ENCODE measurements at places on chromosomes 6 and 20. TPM values are rescaled to one million over a fixed set of nuclear protein-coding genes. Genes with fewer than 3 reads are reported as not detected.

DNA sequence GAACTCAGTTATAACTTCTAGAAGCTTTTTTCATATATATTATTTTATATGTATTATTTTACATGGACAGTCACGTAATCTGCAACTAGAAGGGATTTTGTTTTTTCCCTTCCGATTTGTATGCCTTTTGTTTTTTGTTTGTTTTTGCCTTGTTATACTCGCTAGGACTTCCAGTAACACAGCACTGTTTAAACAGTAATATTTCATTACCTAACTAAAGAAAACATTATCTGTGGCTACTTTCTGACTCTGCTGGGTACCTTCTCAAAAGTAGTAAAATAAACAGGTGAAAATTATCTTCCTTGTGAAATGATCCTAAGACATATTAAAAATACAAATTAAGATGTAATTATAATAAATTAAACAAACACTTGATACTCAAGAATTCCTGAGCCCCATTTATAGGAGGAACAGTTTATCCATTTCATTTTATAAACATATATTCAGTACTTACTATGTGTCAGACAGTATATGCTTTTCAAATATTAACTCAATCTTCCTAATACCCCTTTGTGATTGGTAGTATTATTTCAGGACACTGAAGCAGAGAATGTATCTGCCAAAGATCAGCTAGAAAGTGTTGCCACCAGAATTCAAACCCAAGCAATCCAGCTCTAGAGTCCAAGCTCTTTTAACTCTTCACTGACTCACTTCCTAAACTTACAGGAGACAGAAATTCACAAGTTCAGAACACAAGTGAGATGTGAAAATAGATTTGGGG, 65.3 kb downstream of the MAP3K5 start:
- no peak for DNase-seq

- no peak for DNase-seq
These were observed 440.0 kb downstream of the HAO1 start for GRCh38 chr20:7500231-7500663.

GRCh38 chr20:38748097-38748860, at the start of gene ACTR5:
Gene ACTR5, plus strand, starts transcription at chr20:38748460. Its CDS starts 19 bp downstream, at chr20:38748479.
- DNase-seq, result peak; percentile 97

DNA sequence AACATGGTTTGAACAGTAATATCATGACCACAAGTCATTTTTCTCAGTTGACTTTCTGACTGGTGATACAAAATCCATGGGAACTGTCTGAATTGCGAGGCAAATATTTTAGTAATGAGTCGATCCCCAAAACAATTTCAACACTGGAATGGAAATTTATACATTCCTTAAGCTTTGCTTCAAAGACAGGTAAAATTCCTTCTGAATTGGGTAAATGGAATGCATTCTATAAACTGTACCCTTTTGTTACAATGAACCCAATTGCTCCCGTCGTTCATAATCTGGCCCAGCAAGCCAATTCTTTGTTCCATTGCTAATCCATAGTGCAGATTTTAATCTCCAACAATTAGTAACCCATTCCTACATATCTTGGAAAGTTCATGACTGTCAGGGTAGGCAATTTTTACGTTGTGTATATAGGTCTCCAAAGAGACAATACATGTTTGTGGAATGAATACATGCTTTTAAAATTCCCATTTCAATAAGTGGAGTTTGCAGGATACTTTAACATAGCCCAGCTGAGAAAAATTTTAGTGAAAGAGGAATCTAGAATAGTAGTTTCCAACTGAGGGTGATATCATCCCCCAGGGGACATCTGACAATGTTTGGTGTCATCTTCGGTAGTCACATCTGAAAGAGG, 32.7 kb downstream of the CYP24A1 start:
- DNase-seq, result no peak

GRCh38 chr20:62975251-62975760, 22.8 kb downstream of the SLC17A9 start:
- DNase-seq, result no peak

The PPP1R14C gene
- 37.0 TPM for polyA plus RNA-seq

DNA sequence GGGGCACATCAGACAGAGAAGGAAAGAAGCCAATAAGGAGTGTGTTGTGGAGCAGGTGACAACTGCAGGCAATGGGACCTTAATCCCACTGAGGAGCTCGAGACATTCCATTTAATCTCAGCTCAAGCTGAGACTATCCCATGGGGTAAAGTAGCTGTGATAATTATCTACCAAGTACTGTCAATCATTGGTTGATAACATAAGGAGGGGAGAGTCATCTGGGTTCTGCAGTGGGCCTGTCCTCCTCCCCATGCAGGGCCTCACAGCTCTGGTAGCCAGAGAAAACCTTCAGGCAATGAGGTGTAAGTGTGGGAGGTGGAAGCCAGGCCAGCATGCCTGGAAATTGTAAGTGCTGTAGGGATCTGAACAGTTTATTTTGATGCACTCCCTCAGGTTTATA, 375.0 kb upstream of the ARID1B start:
- no peak for DNase-seq

The FRMD1 gene
- 0.19 TPM for polyA plus RNA-seq

DNA sequence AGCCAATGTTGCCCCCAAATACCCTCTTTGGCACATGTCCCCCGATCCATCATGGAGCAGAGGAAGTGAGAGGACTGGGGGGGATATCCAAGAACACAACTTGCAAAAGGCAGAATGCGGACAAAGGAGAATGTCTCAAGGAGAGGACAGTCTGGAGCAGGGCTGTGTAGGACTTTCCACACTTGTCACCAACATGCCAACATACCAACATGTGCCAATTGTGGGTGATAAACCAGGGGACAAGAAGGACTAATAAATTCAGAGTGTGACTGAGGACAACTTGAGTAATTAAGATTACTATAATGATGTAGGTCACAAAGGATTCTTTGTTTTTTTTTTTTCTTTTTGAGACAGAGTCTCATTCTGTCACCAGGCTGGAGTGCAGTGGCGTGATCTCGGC, 8.8 kb downstream of the SLC26A8 start:
- DNase-seq, result no peak

The MAP7 gene
- polyA plus RNA-seq, result 0.42 TPM
